Neural progenitor cell (in vitro differentiated cells): ENCODE measurements at places on chromosomes 5 and 9.

- H3K4me3 ChIP-seq: no peak overlapping the region
- H3K27ac ChIP-seq: no peak overlapping the region
- H3K36me3 ChIP-seq: no peaks in the 10 kb centered on the region
- DNase-seq: no peak
Measured at GRCh38 chr5:73994963-73995362, 369.0 kb downstream of the ARHGEF28 start.

DNA sequence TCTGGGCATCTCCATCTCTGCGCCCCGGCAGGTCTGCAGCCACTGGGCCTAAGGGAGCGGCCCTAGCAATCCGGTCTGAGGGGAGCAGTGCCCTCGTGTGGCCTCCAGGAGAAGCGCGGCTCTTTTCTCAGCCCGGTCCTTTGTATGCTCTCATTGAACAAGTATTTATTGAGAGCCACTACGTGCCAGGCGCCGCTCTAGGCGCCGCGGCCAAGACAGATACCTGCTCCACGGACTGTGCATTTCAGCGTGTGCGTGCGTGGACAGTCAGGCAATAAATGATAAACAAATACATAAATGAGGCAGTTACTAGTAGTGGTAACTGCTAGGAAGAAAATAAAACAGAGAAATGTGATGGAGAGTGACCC, 2.3 kb upstream of the SLC4A9 start:
- peaks cover 16% of the 10 kb centered on the region for H3K4me1 ChIP-seq
- no peak overlapping the region for H3K27ac ChIP-seq
- peak; percentile 90 for DNase-seq
- no peaks in the 10 kb centered on the region for H3K27me3 ChIP-seq
- H3K4me3 ChIP-seq: no peak overlapping the region

GRCh38 chr9:87580941-87581438, 83.3 kb downstream of the DAPK1 start:
- H3K27ac ChIP-seq: no peak overlapping the region
- H3K4me3 ChIP-seq: no peak overlapping the region
- no peaks in the 10 kb centered on the region for H3K36me3 ChIP-seq

DNA sequence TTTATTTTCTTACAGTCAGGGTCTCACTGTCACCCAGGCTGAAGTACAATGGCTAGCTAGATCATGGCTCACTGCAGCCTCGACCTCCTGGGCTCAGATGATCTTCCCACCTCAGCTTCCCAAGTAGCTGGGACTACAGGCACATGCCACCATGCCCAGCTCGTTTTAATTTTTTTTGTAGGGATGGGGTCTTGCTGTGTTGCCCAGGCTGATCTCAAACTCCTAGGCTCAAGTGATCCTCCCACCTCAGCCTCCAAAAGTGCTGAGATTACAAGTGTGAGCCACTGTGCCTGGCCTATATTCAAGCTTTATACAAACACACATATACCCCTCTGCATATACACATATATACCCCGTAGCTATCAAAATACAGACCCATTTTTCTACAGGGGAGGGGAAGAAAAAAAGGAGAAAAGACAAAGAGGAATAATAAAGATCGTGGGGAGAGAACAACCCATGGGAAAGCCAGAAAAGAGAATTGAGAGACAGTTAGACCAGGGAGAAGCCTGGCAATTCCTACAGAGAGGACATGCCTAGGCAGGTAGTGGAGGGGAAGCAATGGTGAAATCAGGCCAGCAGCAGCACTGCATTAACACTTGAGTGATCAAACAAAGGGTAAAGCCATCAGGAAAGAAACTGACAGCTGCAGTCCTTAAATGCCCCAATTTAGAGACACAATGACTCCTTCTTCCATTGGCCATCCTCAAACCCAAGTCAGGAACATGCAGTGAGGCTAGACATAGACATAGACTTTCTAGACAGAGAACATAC, 102.7 kb downstream of the EFNA5 start:
- no peaks in the 10 kb centered on the region for H3K36me3 ChIP-seq
- H3K4me1 ChIP-seq: peaks cover 87% of the 10 kb centered on the region
- peak; percentile 44 for DNase-seq
- no peaks in the 10 kb centered on the region for H3K27me3 ChIP-seq
- H3K4me3 ChIP-seq: no peak overlapping the region

DNA sequence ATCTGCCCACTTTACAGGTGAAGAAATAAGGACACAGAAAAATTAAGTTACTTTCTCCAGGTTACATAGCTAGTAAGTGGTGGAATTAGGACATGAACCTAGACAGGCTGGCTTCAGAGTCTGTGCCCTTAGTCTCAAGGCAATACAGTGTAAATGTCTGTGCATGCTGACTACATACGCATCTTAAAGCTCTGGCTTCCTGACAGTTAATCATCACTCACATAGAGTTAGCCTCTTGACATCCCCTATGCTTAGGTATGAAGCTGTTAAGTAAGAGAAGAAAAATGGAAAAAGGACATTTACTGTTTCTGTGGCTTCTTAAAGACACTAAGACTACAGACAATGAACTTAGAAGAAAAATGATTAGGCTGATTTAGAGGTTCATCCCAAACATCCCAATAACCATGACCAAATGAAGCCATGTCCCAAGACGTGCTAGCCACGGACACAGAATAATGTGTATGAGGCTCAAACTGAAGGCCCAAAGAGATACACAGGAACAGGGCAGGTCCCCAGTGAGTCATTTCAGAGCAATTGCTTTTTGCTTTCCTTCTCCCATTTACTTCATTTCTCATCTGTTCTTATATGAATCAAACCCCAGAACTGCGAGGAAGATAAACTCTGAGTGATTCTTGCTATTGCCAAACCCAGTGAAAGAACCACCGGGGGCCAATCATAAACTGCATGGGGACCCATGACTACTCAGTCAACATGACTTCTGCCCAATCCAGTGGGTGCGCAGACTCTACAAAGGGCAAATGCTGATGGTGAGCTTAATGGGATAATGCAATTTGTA, 100.0 kb upstream of the IFNK start:
- DNase-seq: no peak
- no peaks in the 10 kb centered on the region for H3K27me3 ChIP-seq
- H3K27ac ChIP-seq: no peak overlapping the region
- H3K4me3 ChIP-seq: no peak overlapping the region
- no peaks in the 10 kb centered on the region for H3K36me3 ChIP-seq
- peaks cover 11% of the 10 kb centered on the region for H3K4me1 ChIP-seq

GRCh38 chr5:145983446-145983845, 47.1 kb downstream of the SH3RF2 start:
- DNase-seq: no peak
- H3K4me3 ChIP-seq: no peak overlapping the region
- H3K27ac ChIP-seq: no peak overlapping the region
- H3K4me1 ChIP-seq: peaks cover 6% of the 10 kb centered on the region

DNA sequence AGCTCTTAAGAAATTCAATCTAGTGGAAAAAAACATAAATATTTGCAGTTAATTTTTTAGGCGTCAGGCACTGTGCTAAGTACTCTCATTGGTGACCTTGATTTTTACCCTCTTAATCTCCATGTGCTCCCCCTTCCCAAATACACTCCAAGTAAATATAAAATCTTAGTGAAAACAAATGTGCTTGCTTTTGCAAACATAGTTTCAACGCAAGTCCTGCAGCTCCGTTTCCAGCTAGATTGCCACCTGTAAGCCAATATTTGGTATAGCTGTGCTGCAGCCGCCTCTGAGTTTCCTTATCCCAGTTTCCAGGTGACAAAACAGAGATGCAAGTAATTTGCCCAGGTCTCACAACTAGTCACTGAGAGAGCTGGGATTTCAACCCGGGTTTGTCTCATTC, 1.9 kb upstream of the MTMR12 start:
- no peak for DNase-seq
- H3K36me3 ChIP-seq: no peaks in the 10 kb centered on the region
- no peaks in the 10 kb centered on the region for H3K27me3 ChIP-seq
- no peak overlapping the region for H3K4me3 ChIP-seq
- no peak overlapping the region for H3K27ac ChIP-seq
- peaks cover 9% of the 10 kb centered on the region for H3K4me1 ChIP-seq

DNA sequence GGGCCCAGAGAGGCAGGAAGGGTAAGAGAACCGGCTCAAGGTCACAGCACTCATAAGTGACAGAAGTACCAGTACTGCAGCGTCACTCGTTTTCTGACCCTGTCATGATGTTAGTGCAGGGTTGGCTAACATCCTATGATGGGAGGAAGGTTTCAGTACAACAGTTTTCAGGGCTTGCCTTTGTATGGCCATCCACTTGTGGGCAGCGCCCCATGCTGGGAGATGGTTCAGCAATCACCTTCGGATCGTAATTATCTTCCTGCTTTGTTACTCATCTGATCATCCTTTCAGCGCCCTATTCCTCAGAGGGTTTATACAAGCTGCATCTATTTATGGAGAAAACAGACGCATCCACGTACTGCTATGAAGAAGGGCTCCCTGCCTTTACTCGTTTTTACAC, 2.4 kb downstream of the MAP1B start:
- DNase-seq: peak; percentile 50
- H3K4me1 ChIP-seq: peaks cover 48% of the 10 kb centered on the region
- H3K36me3 ChIP-seq: no peaks in the 10 kb centered on the region
- no peaks in the 10 kb centered on the region for H3K27me3 ChIP-seq
- peak overlapping the region; percentile 95 for H3K4me3 ChIP-seq

GRCh38 chr5:158801893-158802292, 297.8 kb downstream of the EBF1 start:
- peaks cover 19% of the 10 kb centered on the region for H3K4me1 ChIP-seq
- no peaks in the 10 kb centered on the region for H3K27me3 ChIP-seq
- H3K27ac ChIP-seq: no peak overlapping the region
- H3K36me3 ChIP-seq: no peaks in the 10 kb centered on the region
- DNase-seq: no peak

DNA sequence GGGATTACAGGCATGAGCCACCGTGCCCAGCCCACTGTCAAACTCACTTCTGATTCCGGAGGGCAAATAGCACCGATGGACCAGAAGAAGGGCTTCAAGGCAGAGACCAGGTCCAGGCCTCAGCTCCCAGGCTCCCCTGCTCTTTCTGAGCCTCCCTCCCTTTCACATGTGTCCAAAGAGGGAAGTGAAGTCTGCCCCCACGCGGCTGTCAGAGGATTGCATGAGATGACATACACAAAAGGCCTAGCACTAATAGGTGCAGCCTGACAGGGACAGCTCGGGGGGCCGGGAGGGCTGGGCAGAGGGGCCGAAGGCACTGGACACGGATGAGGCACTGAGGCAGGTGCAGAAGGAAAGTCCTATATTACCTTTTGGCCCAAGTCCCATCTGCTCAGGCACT, 16.1 kb downstream of the FBP1 start:
- H3K4me1 ChIP-seq: no peaks in the 10 kb centered on the region
- no peaks in the 10 kb centered on the region for H3K36me3 ChIP-seq
- H3K4me3 ChIP-seq: no peak overlapping the region
- no peak overlapping the region for H3K27ac ChIP-seq

- H3K4me1 ChIP-seq: peaks cover 17% of the 10 kb centered on the region
- H3K36me3 ChIP-seq: no peaks in the 10 kb centered on the region
- H3K27me3 ChIP-seq: peaks cover 51% of the 10 kb centered on the region
- H3K4me3 ChIP-seq: peak overlapping the region; percentile 68
Measured at GRCh38 chr5:149731617-149732323, 1.7 kb downstream of the PPARGC1B start.

DNA sequence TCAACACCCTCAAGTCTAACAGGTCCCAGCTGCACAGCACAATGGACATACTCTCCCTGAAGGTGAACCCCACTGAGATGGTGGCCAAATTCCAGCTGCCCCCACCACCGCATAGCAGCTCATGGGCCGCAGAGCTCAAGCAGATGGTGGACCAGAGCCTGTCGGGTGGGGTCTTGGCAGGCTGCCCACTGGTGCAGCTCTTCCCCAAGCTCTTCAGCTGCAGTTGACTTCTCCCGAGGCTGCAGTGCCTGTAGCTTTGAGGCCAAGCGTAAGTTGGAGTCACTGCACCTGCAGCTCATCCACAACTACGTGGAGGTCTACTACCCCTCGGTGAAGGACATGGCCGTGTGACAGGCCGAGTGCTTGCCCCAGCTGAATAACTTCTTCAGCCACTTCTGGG, 56.6 kb upstream of the SPTLC1 start:
- no peak for DNase-seq
- H3K27ac ChIP-seq: no peak overlapping the region
- H3K36me3 ChIP-seq: no peaks in the 10 kb centered on the region
- no peaks in the 10 kb centered on the region for H3K27me3 ChIP-seq

DNA sequence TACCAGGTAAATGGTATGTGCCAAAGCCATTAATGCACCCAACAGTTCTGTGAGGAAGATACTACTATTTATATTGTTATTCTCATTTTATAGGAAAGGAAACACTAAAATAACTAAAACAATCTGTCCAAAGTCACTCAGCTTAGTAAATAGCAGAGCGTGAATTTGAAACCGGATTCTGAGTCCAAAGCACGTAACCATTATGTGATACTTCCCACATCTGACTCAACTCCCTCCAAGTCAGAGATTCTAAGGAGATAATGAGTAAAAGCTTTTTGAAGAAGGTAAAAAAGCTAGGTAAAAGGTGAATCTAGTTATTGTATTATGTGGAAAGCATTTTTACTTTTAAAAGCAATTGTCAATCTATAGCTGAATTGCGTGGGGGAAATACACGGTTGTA, 208.9 kb downstream of the PBX3 start:
- no peak overlapping the region for H3K4me3 ChIP-seq
- H3K36me3 ChIP-seq: no peaks in the 10 kb centered on the region

DNA sequence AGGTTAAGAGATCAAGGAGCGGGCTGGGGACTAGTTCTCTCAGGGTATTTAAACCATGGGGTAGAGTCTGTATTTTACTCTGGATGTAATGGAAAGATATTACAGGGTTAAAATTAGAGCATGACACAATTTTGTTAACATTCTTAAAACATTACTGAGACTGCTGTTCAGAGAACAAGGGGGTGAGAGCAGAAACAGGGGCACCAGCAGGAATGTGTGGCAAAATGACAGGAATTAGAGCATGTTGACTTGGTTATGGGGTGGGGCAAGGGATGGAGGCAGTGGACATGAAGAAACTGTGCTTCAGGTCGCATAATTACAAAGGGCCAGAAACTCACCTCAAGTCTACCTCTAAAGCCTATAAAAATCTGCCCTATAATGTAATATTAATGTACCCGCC, 75.0 kb downstream of the TMEM232 start:
- DNase-seq: no peak
- no peaks in the 10 kb centered on the region for H3K36me3 ChIP-seq
- H3K4me1 ChIP-seq: no peaks in the 10 kb centered on the region
- H3K27me3 ChIP-seq: no peaks in the 10 kb centered on the region
- no peak overlapping the region for H3K27ac ChIP-seq

DNA sequence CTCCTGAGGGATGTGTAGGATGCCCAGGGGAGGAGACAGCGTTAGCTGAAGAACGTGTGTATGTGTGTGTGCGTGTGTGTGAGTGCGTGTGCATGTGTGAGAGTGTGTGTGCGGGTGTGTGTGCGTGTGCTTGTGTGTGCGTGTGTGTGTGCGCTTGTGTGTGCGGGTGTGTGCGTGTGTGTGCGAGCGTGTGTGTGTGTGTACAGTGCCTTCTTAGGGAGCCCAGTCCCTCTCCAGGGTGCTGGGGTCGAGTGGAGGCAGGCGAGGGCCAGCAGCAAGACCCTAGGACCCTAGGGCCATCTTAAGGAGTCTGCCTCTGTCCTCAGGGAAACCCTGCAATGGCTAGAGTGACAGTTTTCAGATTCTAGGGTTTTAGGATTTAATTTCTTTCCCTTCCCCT, 26.0 kb upstream of the STXBP1 start:
- no peaks in the 10 kb centered on the region for H3K27me3 ChIP-seq
- no peak for DNase-seq
- H3K4me1 ChIP-seq: no peaks in the 10 kb centered on the region
- H3K4me3 ChIP-seq: no peak overlapping the region

GRCh38 chr9:126386088-126386487, 59.5 kb downstream of the MVB12B start:
- peak; percentile 69 for DNase-seq
- no peaks in the 10 kb centered on the region for H3K4me1 ChIP-seq
- H3K27ac ChIP-seq: no peak overlapping the region
- no peak overlapping the region for H3K4me3 ChIP-seq
